ENCODE measurements at places on chromosomes 7 and 10.

DNA sequence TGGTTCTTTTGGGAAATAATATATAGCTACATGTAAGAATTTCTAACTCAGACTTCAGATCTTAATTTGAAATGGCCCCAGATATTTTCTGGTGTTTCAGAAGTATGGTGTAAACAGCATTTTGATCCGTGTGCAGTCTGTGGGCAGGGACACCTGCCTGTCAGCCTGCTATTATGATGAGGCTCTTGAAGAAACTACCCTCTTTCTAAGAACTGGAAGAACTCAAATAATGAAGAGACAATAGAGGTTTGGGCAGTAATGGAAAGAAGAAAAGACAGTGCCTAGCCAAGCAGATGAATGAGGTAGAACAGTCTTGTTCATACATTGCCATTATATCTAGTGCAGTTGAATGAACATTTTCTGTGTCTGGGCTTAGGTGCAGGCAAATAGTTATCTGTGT lies 256.6 kb downstream of the ARHGAP21 start:
- DNase-seq, result no peak

DNA sequence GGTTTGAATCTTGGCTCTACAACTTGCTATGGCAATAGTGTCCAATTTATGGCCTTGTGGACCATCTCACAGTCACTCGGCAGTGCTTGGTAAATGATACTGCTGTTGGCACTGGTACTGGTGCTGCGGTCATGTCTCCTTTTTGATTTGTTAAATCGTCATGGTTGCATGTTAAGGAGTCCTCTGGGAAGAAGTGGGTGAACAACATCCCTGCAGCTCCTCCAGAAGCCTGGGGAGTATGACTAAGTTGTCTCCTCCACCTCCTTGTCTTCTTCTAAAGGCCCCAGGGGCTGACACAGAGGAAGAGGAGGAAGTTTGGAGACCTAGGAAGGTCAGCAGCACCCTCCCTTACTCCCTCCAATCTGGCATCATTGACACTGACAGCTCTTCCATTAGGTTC lies 8.5 kb downstream of the ITPRIP start:
- no peak for DNase-seq

- no peak for DNase-seq
Observed at GRCh38 chr7:47452295-47452694, 129.6 kb downstream of the TNS3 start.

GRCh38 chr7:76047305-76047810 lies 442 bp downstream of the STYXL1 start:
- DNase-seq, result no peak

GRCh38 chr10:133608855-133609254 lies 17.7 kb downstream of the FRG2B start:
- no peak for DNase-seq

DNA sequence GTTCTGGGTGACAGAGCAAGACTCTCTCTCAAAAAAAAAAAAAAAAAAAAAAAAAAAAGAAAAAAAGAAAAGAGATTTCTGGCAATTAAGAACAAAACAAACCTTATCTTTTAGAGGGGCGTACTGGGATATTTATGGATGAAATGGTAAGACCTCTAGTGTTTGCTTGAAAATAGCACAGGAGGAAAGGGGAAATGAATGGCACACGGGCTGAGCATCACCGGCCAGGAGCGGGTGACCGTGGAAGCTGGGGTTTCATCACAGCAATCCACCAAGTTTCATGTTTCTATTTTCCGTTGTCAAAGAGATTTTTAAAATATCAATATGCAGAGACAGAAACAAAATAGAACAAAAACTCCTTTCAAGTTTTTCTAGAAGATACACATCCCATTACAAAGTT lies 105.6 kb downstream of the SVIL start:
- no peak for DNase-seq

GRCh38 chr7:50660040-50660829 lies 95.0 kb upstream of the DDC start:
- no peak for DNase-seq

- DNase-seq, result no peak
Observed at GRCh38 chr7:65892835-65893234, 20.0 kb downstream of the VKORC1L1 start.

- no peak for DNase-seq
Observed at GRCh38 chr10:132948351-132948750, 6.0 kb upstream of the CFAP46 start.

- DNase-seq, result no peak
Observed at GRCh38 chr10:124671486-124672075, 72.6 kb downstream of the FAM53B start.
